Activated naive CD4-positive, alpha-beta T cell (primary cell): ENCODE measurements at places on chromosomes 11 and 22.

DNA sequence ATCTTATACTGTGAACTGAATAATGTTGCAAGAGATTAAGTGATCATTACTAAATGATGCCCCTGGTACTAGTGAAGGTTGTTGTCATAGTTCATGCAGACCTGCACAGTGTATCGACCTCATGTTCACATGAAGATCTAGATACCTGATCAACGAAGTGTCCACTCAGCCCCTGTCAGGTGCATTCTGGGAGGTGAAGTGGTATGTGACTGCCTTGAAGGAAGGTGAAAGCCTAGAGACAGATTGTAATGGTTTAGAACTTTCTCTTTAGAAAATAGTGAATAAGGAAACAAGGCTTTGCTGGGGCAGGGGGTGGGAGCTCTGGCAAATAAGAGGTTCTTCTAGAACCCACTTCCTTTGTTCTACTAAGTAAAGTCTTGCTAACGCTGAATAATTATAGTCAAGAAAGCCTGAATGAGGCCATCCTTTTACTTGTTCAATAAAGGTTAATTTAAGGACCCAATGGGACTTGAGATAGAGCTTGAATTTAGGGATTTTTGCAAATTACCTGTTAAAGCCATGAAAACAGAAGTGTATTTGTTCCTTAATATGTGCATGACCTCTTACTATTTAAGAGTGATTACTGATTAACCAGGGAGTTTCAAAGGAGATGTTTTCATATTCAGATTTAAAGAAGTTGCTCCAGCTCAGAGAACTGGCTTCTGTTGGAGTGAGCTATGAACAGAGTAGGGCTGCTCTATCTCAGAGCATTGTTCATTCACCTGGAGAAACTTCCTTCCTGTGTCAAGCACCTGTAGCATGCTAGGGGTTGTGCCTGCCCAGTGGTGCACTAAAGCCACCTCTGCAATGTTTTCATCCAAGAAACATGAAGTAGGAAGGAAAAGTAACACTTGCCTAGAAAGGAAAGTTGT is 45.3 kb downstream of the C22orf31 start:
- no peak for DNase-seq

DNA sequence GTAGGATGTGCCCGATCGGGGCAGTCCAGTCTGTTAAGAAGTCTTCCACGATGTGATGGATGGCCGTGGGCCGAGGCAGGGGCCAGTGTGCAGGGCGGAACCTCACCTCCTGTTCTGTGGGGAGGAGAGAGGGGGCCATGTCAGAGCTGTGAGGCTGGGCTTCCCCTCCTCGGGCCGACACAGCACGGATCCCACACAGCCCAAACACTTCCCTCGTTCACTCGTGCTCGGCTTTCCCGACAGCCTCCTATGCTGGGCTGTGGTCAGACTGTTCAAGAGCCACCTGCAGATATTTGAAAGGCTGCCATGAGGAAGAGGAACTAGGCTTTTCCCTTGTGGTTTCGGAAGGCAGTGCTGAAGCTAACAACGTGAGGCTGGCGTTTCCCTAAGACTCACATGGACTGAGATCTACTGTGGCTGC is 12.3 kb upstream of the TXN2 start:
- DNase-seq: no peak

- DNase-seq: no peak
Measured at GRCh38 chr11:134398644-134399292, 13.3 kb downstream of the B3GAT1 start.

- DNase-seq: no peak
Measured at GRCh38 chr11:6327806-6328205, 7.5 kb upstream of the CAVIN3 start.

DNA sequence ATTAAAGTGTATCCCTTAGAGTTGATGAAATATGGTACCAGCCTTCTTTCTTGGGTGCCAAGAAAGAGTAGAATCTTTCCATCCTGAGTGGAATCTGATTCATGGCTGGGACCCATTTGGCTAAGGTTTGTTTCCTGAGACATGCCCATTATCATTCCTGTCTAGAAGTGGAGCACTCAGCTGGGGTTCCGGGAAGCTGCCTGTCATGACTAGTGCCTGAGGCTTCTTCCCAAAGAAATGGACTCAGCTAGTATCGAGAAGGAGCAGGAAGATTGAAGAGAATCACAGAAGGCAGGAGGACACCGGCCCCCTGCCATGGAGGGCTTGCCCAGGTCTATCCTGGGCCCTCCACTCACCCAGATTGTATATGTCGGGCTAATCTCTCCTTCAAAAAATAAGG is 57.6 kb downstream of the KREMEN1 start:
- DNase-seq: no peak
